ENCODE measurements at places on chromosomes 7 and 10.

GRCh38 chr7:28830846-28831245 lies 127.3 kb downstream of the TRIL start:
- DNase-seq: no peak

GRCh38 chr10:3413937-3414666 lies 241.5 kb upstream of the PITRM1 start:
- DNase-seq: no peak

GRCh38 chr10:77334501-77334900 lies 303.1 kb downstream of the KCNMA1 start:
- no peak for DNase-seq

DNA sequence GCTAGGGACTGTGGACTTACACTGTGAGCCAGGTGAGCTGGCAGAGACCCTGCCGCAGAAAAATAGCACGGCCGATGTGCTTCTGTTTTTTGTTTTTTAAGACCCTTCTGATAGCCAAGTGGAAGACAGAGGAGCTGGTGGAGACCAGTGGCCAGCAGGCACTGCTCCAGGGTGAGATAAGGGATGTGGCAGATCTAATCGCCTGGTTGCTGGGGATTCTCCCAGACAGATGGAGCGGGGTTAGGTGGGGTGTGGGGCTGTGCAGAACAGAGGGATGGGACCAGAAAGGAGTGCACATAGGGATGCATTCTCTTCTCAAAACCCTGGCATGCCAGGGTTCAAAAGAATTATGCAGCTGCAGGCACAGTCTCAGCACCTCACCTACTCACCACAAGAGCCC lies 82.2 kb downstream of the VOPP1 start:
- no peak for DNase-seq

- no peak for DNase-seq
Measured at GRCh38 chr10:78582540-78582939, 486.2 kb upstream of the ZMIZ1 start.

DNA sequence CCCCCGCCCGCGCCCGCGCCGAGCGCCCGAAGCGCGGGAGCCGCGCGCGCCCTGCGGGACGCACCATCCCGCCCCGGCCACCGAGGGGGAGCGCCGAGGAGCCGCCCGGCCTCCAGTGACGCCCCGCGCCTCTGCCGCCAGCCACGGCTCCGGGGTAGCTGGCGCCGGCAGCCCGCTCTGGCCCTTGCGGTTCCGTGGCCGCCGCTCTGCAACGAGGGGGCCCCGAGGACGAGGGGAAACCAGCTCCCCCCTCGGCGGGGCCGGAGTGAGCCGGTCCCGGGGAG lies at the start of gene PAXIP1:
TSS of gene PAXIP1 (minus strand) at position 33 of the 284 bp plus-strand sequence. CDS start 195 bp downstream, outside the sequence.
- peak; percentile 63 for DNase-seq

- DNase-seq: no peak
Measured at GRCh38 chr10:88270871-88271713, 312.0 kb downstream of the RNLS start.

GRCh38 chr7:47725031-47725780 lies 143.3 kb upstream of the TNS3 start:
- no peak for DNase-seq

DNA sequence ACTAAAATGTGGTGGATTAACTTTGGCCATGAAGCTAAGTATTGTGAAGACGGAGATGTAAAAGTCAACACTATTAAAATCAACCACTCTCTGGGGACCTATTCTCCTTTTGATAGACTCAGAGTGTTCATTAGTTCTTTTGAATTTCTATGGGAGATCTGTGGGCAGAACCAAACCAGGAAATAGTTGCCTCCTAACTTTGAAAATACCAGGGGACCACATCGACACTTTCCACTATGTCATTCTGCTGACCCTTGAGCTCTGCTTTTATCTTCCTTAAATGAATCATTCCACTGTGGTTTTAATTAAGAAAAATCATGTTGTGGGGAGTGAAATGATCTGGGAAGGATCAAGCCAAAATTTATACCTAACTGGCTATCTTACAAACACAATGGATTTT lies 960.5 kb downstream of the GATA3 start:
- no peak for DNase-seq

DNA sequence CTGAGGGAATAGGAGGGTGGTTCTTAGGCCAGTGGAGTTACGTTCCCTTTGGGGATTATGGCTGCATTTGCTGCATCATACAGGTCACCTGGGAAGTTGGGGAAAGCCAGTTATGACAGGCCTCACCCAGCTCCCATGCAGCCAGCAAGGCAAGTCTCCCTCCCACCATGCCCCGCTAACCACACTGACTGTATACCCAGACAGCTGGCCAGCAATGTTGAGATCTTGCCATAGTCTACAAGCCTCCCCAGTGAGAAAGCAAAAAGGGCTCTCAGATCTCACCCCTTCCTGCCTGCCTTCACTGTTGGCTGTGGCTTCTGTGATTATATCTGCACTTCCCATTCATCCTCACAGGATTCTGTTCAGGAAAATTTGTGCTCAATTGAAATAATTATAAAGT lies 133.3 kb upstream of the HGF start:
- no peak for DNase-seq

DNA sequence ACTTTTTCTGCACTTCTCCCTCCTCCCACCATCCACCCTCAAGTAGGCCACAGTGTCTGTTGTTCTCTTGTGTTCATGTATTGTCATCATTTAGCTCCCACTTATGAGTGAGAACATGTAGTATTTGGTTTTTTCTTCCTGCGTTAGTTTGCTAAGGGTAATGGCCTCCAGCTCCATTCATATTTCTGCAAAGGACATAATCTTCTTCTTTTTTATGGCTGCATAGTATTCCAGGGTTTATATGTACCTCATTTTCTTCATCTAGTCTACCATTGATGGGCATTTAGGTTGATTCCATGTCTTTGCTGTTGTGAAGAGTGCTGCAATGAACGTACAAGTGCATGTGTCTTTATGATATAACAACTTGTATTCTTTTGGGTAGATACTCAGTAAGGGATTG lies 230.4 kb downstream of the ARL4A start:
- DNase-seq: no peak

DNA sequence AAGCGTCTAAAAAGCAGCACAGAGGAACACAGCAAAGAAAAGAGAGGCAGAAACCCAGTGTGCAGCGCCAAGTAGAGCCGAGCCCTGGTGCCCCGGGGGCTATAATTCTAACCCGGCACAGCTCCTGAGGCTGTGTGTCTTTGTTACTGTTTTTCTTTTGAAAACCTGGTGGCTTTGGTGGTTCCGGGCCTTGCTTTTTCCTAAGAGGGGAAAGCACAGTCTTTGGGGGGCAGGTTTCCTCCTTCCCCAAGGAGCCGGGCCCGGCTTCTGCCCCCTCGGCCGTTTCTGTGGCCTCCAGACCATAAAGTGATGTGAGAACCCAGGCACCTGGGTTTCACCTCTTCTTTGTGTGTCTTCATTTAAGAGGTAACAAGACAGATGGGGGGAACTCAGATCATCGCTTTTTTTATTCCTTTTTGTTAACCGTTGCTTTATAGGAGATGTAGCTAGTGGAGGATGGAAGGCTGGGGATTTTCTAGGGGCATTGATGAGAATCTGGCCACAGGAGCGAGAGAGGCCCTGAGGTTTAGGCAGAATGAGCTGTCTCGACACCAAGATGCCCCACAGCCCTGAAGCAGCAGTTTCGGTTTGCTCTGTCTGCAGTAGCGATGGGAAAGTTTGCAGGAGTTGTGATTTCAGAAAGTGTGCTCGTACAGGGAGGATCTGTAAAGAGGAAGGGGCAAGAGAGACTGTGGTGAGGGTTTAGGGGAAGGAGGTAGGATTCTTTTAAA lies 367.8 kb upstream of the GALNT17 start:
- DNase-seq: no peak

DNA sequence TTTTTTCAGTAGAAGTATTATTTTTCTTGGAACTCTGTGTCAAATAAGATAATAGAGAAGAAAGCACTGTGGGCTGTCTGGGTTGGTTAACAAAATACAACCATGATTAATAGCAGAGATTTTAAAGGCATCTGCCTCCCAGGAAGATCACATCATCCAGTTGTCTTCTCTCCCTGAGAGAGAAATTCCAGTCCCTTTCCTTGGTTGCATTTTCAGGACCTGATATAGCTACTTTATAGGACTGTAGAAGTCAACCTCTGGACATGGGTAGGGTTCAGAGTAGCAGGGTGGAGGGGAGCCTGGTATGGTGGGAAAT lies 309.9 kb upstream of the IGFBP3 start:
- DNase-seq: no peak

- DNase-seq: no peak
Measured at GRCh38 chr10:56871160-56871668, 510.2 kb upstream of the ZWINT start.
